Stimulated activated CD4-positive, alpha-beta T cell treated with anti-CD3 and anti-CD28 coated beads, Interleukin-2, amount 100 ng/mL, for 4 hours (primary cell): ENCODE measurements at places on chromosomes 16 and 17.

DNA sequence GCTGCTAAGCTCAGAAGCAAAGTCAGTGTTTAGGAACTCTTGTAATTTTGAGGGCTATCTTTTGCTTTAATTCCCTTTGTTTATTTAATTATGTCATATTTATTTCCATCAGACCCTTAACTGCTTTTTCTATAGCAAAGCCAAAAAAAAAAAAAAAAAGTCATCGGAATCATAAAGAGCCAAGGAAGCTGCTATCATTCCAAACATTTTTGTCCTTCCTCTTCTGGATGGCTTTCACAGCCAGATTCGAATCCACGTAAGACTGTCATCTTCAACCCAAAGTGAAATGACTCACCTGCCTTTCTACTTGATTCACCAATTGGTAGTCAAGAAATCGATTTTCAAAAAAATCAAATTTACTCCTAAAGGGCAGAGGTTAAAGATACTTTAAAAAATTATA lies 38.4 kb downstream of the WIPI1 start:
- no peak for DNase-seq

DNA sequence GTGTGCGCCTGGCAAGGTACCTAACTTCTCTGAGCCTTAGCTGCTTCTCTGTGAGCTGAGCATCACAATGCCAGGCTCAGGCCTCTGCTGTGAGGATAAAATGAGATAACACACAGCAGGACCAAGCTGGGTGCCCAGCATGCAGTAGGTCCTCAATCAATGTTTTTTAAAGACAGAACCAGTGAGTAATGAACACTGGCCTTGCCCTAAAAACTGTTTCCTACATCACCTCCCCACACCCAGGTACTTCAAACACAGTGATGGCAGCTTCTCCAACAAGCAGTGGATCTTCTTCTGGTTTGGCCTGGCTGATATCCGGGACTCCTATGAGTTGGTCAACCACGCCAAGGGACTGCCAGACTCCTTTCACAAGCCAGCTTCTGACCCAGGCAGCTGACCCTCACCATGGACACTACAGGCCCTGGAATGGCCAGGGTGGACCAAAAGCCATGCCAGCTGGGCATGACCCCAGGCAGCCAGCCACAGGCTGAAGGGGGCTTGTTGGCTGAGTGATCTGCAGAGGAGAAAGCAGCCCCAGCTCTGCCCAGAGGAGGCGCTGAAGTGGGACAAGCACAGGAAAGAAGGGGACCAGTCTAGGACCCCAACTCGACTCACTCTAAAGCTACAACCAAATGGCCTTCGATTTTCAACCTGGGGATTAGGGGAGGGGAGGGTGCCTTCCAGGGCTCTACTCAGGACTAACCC lies 3.9 kb downstream of the NAGS start:
- no peak for DNase-seq

GRCh38 chr17:77473615-77474226 lies 333.0 kb downstream of the SEC14L1 start:
- no peak for DNase-seq

- no peak for DNase-seq
These were observed 31.9 kb downstream of the MSI2 start for GRCh38 chr17:57288040-57288772.

DNA sequence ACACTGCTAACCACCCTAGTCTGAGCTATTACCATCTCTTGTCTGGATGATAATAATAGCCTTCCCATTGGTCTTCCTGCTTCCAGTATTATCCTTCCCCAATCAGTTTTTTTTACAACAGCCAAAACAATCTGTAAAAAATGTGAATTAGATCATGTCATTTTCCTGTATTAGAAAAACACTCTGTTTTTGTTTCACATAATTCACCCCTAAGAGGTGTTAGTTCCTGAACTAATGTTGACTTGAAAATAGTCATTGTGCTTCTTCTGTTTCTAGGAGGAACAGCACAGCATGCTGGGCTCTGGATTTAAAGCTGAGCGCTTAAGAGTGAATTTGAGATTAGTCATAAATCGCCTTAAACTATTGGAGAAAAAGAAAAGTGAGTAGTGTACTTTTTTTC lies 20.0 kb downstream of the IST1 start:
- no peak for DNase-seq

- DNase-seq, result no peak
These were observed 147.3 kb downstream of the CCDC182 start for GRCh38 chr17:57597531-57598453.
